ENCODE measurements at places on chromosomes 2 and 18. TPM values are rescaled to one million over a fixed set of nuclear protein-coding genes. Genes with fewer than 3 reads are reported as not detected.

DNA sequence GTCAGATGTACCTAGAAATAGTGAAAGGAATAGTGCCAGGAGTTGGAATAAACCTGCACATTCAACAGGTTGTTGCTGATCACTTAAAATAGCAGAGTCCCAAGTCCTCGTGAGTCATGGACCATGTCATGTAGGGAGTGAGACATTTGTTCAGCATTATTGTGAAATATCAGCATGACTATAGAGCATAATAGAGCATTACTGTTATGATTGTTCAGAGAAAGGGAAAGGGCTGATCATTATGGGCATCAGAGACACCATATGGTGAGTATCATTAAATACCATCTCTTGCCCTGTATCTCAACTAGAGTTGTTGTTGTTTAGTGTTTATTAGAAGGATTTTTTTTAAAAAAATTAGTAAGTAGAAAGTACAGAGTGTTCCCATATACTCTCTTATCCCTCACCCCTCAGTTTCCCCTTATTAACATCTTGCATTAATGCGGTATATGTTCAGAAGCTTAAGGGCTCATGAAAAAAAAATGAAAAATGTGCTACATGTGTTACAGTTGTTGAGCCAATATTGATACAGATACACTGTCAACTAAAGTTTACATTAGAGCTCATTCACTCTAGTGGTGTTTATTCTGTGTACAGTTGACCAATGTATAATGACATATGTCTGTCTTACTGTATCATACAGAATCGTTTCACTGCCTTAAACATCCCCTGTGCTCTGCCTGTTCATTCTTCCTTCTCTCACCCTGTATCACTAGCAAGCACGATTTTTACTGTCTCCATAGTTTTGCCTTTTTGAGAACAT lies 5.7 kb downstream of the ELAC1 start:
- DNase-seq: peak; percentile 79

DNA sequence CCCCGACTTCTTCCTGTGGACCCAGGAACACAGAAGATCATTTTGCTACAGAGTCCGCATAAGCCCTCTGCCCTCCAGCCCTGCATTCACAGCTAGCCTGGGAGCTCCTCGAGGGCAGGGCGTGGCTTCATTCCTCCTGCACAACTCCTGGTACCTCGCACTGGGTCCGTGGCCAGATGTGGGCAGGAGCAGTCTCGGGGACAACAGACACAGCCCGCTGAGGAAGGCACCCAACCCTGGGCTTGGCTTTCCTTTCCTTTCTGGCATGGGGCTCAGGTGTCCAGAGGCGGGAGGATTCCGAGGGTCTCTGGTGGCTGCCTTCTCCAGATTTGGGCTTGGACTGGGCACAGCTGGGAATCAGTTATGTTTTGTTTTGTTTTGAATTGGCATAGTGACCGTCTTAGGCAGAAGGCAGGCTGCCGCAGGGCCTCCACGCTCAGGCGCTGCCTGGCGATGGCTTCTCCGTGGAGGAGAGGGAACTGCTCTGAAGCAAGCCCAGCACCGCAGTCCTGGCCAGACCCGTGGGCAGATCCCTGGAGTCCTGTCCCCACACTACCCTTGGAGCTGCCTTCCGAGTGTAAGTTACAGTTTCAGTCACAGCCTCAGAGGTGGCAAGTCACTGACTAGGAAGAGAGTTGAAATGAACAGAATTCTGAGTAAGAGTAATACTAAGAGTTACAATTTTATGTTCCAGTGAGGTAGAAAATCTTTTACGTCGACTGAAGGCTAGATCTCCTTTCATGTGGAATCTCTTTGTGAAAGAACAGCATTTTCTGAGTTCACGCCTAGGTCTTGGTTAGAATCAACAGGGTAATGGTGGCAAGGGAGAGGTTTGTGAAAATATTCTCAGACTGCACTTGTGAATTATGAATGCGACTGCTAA lies 47.9 kb downstream of the LDLRAD4 start:
- DNase-seq: no peak

GRCh38 chr2:171260471-171261424 lies 100.1 kb upstream of the TLK1 start:
- no peak for DNase-seq

- no peak for DNase-seq
Measured at GRCh38 chr2:207716056-207716455, 4.6 kb downstream of the CCNYL1 start.

- DNase-seq: no peak
Measured at GRCh38 chr18:73739098-73739497, 408.5 kb downstream of the FBXO15 start.

DNA sequence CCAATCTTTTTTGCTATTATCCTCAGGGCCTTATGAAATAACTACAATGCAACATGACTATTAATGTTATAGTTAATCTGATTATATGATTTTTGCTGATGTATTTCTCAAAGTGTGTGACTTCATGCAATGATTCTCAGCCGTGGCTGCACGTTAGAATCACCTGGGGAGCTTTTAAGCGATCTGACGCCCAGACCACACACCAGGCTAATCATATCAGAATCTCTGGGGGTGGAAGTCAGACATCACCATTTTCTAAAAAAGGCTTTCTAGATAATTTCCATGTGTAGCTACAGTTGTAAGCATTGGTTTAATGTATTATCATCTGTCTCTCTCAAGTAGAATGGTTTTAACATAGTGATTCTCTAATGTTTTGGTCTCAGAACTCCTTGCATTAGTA lies 5.5 kb upstream of the QPCT start:
- DNase-seq: no peak

DNA sequence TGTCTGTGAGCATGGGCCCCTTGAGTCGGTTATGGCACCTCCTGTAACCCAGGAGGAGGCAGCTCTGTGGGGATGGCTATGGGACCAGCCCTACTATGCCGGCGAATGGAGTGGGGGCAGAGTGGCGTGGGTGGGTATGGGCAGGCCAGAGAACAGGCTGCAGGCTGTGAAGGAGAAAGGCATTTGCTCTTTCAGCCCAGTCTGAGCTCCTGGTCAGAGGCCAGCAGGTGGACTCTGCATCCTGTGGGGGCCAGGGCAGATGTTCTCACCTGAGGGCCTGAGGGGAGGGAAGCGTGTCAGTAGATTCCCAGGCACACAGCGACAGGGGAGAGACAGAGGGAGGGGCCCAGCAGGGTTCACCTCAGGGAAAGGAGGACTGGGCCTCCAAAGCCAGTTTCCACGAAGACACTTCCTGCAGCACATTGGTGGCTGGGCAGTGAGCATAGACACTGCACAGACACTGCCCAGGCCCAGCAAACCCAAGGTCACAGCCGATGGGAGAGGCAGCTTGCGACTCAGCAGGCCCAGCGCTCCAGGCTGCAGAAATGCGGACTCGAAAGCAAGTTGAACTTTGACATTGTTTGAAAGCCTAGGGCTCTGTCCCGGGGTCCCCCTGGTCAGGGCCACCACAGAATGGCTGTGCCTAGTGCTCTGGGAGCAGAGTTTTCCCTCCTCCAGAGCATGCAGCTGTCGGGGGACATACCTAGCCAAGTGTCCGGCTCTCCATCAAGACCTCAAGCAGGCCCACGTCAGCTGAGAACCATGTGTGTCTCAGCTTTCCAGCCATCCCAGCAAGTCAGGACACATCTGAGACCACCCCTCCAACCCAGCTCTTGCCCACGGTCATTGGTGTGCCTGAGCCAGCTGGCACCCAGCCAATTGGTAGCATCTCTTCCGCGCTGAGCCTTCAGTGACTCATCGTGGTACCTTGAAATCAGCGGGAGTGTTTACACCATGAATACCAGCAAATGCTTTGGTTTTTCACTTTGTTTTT lies 53.8 kb downstream of the TGOLN2 start:
- peak; percentile 91 for DNase-seq

CAPN14 gene
- under 0.01 TPM for total RNA-seq

- DNase-seq: peak; percentile 12
Measured at GRCh38 chr2:12678186-12678585, 38.5 kb upstream of the TRIB2 start.

DNA sequence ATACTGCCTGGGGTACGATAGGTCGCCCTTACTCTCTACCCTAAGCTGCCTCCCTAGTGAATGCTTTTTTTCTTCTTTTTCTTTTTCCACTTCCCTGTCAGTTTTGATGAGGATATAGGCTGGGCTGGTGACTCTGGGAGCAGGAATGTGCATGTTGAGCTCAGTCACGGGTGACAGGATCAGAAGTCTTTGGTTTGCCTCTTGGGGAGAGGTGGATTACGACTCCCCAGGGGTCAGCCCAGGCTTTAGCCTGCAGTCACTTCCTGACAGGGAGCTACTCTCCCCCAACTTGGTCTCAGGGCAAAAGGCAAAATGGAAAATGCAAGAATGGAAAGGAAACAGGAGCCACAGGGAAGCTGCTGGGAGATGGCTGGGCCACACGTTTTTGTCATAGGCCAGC lies 57.3 kb downstream of the THNSL2 start:
- DNase-seq: no peak

- no peak for DNase-seq
Measured at GRCh38 chr2:97754690-97755346, 41.4 kb downstream of the ZAP70 start.

- DNase-seq: no peak
Measured at GRCh38 chr2:3321825-3322224, 55.8 kb downstream of the EIPR1 start.

RNU2-63P gene
- 174 TPM for total RNA-seq

DNA sequence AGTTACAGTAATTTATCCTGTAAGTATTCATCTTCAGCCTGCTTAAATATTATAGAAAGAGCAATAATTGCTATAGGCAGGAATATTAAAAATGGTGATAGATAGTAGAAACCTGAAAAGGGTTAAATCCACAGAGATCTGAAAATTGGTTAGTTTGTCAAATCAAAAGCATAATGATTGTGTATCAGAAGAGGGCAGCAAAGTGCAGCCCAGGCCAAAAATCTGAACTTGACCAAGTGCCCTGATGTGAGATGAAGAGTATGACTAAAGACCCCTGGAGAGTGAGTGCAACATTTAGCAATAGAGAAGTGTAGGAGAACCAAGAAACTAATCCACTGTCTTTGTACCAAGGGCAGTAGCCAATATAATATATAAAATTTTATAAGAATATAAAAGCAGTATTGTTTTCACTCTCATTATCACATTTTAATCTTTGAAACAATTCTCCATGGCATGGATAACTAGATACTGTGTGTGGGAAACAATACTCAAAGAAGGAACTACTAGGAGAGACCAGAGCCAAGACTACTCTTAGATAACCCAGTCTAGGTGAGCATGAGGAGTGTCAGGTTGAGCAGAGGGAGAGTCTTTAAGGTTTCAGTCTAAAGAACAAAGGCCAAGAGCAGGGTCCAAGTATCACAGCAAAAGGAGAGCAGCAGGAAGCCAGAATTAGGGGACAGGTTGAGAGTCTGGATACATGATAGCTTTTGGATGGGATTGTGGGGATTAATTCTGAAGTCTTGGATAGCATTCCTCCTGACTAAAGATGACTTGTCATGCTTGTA lies 148.7 kb downstream of the CALCRL start:
- no peak for DNase-seq

ANKRD30BL gene
- not detected for total RNA-seq

SLC5A7 gene
- not detected for total RNA-seq

DNA sequence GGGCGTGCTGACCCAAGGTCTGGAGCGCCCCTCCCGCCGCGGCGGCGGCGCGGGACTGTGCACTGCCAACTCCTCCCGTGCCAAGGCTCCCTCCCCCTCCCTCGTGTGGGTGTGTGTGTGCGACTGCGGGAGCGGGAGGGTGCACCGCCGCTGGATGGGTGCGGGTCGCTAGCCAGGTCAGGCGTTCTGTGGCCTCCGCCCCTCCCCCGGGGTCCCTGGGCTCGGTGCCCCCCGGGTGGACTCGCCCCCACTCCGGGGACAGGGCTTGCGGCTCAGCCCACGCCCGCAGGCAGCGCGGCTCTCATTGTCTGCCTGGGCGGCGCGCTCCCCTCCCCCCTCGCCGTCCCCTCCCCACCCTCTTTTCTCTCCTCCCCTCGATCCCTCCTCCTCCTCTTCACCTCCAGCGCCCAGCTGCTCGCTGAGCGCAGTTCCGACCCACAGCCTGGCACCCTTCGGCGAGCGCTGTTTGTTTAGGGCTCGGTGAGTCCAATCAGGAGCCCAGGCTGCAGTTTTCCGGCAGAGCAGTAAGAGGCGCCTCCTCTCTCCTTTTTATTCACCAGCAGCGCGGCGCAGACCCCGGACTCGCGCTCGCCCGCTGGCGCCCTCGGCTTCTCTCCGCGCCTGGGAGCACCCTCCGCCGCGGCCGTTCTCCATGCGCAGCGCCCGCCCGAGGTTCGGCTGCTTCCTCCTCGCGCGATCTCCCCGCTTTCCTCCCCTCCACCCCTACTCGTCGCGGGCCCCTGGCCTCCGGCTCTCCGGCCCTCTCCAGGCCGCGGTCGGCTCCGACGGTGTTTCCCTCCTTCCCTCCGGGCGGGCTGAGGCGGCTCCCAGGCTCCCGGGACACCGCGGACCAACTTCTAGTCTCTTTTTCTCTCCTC lies at the start of gene GATA6:
TSS of gene GATA6 (plus strand) at position 579 of the 878 bp plus-strand sequence. CDS start 1,556 bp downstream, outside the sequence.
- peak; percentile 91 for DNase-seq

- no peak for DNase-seq
Measured at GRCh38 chr18:3074087-3074486, 61.1 kb upstream of the LPIN2 start.

GRCh38 chr18:48376406-48376805 lies 32.8 kb downstream of the ZBTB7C start:
- DNase-seq: no peak

DNA sequence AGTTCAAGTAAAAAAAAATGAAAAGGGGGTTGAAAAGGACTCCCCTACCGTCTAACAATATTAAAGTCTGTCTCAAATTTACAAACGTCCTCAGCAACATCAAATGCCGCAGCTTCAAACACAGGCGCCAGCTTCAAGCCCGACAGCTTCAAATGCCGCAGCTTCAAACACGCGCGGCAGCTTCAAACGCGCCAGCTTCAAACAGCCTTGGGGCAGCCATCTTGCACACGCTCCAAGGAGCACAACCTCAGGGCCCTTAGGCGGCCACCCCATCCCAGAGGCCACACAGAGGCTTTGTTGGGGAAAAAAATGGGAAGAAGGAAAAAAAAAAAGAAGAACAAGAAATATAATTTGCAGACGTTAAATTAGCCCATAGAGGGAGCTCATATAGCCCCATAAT lies 244.4 kb upstream of the VRK2 start:
- no peak for DNase-seq

DNA sequence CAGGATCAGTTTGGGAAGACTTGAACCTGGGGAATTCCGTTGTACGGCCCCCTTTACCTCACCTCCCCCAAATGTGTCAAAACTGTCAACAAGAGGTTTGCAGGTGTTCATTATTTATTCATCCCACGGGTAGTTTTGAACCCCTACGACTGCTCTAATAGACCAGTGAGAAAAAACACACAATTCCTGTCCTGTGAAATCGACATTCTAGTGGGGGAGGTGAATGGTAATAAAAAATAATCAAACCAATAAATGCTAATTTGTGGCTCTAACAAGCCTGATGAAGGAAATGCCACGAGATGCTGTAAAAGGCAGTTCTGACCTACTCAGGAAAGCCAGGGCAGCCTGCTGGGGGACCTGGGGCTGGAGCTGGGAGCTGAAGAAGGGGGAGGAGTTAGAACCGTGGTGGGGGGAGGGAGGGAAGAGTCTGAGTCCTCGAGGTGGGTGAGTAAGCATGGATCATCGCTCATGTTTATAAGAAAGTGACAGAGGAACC lies 463 bp upstream of the DNAJB2 start:
- DNase-seq: no peak

TUBA4B gene
- not detected for total RNA-seq
